GM13976 (cell line): ENCODE measurements at places on chromosomes 11 and 22.
A peak's percentile ranks its signal among the peaks of the same experiment; 100 is the strongest.

GRCh38 chr11:61378713-61379313, 13.6 kb upstream of the TMEM216 start:
- DNase-seq = no peak

DNA sequence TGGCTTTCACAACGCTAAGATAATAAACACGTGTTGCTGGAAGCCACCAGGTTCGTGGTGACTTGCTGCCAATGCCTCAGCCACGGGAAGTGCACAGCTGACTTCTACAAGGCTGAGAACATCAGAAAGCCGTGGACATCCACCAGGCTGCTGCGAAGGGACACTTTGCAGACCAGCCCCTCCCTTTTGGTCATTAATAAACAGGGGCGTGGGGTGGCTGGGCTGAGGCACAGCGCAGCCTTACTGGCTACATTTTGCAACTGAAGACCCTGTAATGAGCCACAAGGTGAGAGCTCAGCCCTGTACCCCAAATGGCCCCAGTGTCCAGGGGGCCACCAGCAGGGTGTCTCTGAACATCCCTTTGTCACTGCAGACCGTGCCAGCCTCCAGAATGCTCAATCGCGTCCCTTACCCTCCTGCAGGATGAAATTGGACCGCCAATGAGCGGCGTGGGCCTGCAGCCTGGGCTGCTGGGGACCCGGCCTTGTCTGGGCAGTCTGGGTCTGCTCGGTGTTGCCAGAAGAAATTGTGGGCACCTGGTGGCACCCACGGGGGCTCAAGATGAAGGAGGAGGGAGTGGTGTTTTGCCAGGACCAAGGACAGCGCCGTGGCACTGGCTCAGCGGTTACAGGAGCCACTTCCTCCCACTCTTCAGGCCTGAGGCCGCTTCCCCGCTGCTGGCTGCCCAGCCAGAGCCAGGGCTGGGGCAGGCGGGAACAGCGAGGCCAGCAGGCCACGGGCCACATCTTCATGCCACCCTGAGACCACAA, 181.9 kb downstream of the CTTN start:
- DNase-seq = no peak

DNA sequence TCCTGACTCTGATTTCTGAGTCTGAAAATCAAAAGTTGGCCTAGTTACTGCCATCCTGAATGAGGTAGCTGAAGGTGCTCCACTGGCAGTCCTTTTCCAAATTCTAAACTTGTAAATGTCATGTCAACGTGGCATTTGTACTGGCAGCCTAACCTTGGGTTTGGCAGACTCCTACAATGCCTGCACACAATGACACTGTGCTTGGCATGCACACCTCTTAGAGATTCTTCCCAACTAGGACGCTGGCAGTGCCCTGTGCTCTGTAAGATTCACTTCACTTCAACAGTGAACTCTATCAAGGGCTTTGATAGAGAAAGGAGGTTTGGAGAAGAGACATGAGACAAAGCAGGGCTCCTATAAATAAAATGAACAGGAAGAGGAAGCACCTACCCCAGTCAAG, 21.9 kb upstream of the PPP2R1B start:
- no peak for DNase-seq

DNA sequence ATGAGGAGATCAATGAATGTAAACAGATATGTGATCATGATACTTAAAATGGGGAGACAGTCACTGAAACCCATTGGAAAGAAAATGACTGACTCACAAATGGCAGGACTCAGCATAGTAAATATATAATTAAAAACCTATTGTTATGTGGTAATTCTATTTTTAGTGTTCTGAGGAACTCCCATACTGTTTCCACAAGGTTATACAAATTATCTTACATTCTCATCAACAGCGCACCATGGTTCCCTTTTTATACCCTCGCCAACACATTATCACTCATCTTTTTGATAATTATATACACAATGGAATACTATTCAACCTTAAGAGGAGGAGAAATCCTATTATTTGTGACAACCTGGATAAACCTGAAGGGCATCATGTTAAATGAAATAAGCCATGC, 17.1 kb downstream of the OR5B21 start:
- no peak for DNase-seq

GRCh38 chr11:127117231-127117739, 116.7 kb upstream of the KIRREL3 start:
- no peak for DNase-seq

DNA sequence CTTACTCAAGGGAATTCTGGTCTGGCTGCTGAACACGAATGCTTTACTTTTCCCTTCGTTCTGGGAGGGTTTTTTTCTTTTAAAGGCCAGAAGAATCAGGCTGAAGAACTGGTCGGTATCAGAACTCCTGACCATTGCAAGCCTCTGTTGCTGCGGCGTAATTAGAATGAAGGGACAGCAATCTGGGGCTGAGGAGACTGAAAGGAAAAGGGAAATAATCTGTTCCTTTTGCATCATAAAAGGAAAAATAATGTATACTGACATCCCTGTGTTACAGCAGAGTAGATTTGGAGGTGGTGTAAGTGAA, 670 bp downstream of the SC5D start:
- no peak for DNase-seq

DNA sequence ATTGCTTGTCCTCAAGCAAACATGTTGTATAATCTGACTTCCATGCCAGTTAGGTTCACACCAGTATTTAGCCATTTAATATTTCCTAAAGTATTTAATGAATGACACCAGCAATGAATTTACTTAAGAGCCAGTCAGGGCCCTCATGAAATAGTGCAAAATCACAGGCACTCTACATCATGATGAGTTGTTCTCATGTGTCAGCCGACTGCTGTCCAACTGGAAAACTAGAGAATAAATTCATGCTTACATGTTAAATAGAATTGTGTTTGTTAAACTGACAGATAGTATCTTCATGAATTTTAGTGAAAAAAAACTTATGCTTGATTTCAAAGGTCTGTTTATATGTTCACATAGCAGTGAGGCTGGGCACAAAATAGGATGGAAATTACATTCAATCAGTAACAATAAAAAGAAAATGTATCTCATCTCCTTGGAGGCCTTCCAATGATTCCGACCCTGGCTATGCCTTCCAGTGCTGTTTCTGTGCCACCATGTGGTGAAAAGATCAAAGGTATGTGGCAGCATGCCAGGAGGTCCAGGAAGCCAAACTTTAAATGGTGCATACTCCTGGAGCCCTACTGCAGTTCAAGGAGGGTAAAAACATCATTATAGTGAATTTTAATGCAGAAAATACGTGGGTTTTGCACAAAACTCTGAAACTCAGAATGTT, 45.2 kb downstream of the CTSC start:
- no peak for DNase-seq

DNA sequence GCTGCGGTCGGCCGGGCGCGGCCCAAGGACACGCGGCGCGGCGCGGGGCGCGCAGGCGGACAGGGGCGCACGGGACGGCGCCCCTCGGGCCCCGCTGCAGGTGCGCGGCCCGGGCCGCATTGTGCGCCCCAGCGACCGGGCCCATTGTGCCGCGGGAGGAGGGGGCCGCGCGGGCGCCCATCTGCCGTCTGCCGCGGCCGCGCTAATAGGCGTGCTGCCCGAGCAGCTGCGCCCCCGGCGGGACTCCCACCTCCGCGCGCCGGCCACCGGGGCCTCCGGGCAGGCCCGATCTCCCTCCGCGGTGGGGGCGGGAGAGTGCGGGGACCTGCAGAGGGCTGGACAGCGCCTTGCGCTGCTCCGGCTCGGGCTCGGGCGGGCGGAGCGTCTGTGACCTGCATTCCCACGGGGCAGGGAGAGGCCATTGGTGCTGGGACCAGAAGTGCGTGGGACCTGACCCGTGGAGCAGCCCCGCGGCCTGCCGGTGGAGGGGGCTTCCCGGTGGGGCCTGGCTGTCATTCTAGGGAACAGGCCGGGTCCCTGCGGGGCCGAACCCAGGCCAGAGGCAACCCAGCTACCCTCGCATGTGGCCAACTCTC, 933 bp downstream of the BRSK2 start:
- DNase-seq = no peak

DNA sequence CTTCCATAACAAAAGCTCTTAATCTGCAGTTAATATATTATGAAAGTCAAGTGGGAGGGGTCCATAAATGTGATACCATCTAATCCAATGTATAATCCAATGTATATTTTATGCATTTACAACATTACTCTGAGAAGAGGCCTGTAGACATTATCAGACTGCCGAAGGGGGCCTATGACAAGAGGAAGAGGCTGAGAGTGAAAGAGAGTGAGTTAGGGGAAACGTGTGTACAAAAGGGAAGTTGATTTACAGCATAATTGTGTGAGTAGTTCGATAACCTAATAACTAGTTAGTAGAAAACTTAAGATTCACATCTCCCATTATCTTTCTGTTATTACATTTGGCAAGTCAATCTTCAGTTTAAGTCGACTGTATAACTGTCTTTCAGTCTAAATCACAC, 86.6 kb downstream of the DDX10 start:
- no peak for DNase-seq

- no peak for DNase-seq
Observed at GRCh38 chr11:112082729-112083128, 3.8 kb downstream of the TIMM8B start.

- DNase-seq = peak; percentile 55
Observed at GRCh38 chr22:26835929-26836528, 178.6 kb downstream of the MIAT start.

- DNase-seq = no peak
Observed at GRCh38 chr22:45993841-45994240, 16.9 kb upstream of the WNT7B start.

DNA sequence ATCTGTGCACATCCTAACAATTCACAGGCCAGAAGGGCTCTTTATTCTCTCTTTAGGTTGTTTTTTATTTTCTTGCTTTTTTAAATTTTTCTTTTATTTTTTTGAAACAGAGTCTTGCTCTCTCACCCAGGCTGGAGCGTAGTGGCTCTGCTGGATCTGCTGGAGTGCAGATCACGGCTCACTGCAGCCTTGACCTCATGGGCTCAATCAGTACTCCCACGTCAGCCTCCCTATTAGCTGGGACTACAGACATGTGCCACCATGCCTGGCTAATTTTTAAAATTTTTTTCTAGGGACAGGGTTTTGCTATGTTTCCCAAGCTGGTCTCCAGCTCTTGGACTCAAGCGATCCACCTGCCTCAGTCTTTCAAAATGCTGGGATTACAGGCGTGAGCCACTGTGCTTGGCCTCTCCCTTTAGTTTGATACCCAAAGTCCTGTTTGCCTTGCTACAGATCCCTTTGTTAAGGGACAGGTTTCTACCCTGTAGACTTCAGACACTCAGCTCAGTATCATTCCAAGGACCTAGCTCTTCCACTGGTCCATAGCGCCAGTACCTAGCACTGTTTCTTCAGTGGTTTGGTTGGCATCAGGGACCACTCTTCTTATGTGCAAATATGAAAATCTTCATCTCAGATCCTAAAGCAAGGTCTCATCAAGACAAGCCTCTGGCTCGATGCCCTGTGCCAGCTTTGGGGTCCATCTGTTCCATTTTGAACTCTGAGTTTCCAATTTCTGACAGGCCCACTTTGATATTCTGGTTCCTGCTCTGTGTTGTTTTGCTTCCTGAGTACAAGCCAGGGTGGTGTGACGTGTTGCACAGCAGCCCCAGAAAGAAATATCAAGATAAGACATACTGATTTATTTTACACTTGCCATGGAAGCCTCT, 211.7 kb downstream of the FAT3 start:
- no peak for DNase-seq

DNA sequence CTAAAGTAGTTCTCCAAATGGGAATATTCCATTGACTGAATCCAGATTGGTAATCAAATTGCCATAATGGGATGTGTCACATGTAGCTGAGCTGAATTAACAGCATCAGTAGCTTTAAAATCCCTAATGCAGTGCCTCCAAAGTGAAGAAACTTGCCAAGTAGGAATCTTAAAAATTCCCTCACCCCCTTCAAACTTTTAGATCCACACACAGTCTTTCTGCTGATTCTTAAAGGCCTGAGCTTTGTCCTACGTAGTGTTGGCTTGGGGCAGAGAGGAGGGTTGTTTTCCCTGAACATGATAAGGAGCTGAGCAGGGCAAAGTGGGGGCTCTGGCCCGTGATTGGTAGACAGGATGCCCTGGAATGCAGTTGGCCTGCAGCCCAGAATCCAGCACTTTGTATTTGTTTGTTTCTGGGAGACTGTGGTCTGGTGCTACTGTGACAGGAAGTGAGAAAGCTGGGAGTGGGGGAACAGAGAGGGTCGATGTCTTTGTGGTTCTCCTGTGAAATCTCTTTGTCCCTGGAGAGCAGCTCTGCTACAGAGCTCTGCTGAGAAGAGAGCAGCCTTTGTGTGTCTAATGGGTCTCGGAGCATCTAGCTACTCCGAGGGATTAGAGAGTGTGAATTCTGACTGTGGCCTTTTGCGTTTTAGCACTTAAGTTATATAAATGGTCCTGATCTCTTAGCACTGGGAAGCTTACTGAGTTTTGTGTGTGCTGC, 16.9 kb downstream of the CTNND1 start:
- no peak for DNase-seq

DNA sequence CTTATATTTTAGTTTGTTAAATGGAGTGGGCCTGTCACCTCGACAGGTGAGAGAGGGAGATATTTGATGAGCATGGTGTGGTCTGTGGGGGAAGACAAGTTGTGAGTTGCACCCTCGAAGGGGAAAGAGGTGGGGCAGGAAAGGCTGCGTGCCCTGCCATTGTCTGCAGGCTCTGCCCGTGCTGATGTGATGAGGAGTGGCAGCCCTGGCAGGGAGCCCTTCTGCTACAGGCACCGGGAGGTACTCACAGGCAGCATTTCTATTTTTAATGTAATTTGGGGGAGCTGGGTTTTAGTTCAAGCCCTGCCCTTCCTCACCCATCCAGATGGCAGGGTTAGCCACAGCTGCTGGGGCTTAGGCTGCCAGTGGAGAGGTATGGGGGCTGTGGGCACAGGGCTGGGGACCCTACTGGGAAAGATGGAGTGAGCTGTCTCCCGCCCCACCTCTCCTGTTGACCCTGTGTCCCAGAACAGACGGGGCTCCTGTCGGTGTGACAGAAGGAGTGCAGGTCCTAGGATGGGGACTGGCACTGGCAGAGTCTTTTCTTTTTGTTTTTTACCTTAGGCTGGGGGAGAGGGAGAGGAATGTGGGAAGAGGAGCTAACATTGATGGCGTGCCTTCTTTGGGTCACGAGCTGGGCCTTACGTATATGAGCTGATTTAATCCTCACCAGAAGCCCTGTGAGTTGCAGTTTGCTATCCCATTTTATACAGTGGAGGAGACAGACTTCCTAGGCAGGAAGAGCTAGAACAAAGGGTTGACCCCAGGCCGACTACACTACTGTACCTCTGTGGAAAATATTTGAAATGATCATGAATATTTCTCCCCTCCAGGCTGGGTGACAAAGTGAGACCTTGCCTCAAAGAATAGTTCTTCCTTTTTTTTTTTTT, 51.6 kb downstream of the CEP164 start:
- DNase-seq = no peak

DNA sequence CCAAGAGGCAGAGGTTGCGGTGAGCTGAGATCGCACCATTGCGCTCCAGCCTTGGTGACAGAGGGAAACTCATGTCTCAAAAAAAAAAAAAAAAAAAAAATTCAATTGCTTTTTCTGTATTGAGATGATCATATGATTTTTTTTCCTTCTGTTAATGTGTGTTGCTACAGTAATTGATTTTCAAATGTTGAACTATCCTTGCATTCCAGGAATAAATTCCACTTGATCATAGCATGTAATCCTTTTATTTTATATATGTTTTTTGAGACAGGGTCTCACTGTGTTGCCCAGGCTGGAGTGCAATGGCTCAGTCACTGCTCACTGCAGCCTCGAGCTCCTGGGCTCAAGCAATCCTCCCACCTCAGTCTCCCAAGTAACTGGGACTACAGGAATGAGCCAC, 33.3 kb downstream of the MOV10L1 start:
- no peak for DNase-seq

GRCh38 chr22:30611197-30611596, 4.2 kb downstream of the TCN2 start:
- DNase-seq = no peak

GRCh38 chr11:10459029-10459970, 4.2 kb downstream of the AMPD3 start:
- peak; percentile 75 for DNase-seq
